LoVo (cell line): ENCODE measurements at places on chromosomes 6 and 20.

DNA sequence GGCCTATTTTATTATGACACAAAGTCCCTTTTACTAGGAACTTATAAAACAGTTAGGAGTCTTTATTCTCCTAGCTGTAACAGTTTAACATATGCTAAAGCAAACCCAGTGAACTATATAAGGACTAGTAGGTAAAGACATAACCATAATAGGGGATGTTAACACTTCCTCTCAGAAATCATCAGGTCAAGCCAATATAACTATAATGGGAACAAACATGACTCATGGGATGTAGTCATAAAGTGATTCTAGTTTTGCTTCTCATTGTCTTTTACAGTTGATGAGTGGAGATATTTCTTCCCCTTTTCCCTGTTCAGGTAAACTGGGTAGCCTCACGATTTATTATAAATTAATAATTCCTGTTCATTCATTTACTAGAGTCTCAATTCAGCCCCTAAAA is 9.7 kb downstream of the PTCHD4 start:
- no peak for DNase-seq

DNA sequence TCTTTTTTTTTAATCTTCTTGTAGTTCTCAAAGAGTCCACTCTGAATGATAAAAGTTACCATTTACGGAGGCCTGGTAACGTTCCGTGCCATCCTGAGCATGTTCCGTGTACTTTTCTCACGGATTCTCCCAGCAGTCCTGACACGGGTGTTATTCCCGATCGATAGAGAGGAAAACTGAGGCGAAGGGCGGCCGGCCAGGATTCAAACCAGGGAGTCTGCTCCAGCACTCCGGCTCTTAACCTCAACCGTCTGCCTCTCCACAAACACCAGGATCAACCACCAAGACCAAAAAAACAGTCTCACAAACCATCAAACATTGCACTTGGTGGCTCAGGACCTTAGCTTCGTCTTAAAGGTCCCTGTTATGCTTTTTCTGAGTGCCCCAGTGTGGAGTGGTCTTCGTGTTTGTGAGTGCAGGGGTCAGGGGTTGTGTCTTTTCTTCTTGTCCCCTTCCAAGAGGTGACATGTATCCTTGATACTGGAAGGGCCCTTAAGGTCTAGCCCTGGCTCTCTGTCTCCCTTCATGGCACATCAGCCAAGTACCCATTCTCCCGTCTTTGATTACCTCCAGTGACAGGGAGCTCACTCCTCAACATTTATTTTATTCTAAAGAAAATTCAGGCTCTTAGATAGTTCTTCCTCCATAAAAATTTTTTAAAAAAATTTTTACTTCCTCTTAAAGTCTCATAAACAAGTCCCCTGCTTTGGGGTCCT is 35.1 kb downstream of the SRC start:
- no peak for DNase-seq

DNA sequence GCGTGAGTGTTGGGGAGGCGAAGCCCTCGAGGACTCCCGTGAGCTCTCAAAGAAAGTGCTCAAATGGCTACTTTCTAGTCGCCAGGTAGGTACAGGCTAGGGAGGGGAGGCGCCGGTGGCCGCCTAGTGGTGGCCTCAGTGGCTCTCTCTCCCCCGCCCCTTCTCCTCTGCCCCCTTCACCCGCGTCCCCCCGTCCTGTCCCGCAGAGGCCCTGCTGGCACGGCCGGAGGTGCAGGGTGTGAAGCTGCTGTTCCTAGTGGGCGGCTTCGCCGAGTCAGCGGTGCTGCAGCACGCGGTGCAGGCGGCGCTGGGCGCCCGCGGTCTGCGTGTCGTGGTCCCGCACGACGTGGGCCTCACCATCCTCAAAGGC is 16.3 kb downstream of the ADISSP start:
- no peak for DNase-seq

DNA sequence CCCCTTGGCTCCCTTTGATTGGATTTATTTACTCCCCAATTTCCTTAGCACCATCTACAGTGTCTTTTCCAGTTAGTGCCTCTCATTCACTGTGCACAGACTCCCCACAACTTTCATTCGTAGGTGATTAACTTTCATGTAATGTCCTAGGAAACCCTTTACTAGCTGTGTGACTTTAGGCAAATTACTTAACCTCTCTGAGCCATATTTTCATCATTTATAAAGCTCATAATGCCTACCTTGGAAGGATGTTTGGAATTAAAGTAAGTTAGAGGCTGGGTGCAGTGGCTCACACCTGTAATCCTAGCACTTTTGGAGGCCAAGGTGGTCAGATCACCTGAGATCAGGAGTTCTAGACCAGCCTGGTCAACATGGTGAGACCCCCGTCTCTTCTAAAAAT is 20.1 kb downstream of the C6orf15 start:
- no peak for DNase-seq

DNA sequence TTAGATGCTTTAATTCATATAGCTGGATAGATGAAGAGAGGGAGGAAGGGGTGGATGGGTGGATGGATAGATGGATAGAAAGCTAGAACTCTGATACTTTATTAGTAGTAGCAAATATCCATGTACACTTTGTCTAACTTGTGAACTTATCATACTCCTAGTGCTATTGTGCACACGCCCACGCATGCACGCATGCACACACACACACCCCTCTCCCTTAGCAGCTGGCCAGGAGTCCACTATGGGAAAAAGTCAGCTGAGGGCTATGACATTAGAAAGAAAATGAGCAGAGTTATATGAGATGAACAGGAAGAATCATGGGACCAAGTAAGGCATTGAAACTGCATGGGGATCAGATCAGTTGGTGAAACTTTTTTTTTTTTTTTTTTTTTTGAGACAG is 28.6 kb downstream of the TAB2 start:
- no peak for DNase-seq

DNA sequence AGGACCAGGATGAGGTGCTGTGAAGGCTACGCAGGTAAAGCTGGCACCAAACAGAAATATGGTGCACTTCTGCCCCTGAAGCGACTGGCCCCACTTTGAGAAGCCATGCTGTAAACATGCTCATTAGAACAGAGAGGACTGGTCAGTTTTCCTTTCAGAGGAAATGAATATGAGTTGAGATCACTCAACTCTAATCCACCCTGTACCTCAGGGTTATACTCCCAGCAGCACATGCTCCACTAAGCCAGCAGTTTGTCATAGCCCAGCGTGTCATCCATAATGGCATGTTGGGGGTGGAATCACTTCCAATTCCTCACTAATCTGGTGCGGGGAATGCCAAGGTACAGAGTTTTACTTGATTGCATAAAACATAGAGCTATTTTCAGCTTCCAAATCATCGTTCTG is 98.1 kb downstream of the HIVEP2 start:
- peak; percentile 41 for DNase-seq

DNA sequence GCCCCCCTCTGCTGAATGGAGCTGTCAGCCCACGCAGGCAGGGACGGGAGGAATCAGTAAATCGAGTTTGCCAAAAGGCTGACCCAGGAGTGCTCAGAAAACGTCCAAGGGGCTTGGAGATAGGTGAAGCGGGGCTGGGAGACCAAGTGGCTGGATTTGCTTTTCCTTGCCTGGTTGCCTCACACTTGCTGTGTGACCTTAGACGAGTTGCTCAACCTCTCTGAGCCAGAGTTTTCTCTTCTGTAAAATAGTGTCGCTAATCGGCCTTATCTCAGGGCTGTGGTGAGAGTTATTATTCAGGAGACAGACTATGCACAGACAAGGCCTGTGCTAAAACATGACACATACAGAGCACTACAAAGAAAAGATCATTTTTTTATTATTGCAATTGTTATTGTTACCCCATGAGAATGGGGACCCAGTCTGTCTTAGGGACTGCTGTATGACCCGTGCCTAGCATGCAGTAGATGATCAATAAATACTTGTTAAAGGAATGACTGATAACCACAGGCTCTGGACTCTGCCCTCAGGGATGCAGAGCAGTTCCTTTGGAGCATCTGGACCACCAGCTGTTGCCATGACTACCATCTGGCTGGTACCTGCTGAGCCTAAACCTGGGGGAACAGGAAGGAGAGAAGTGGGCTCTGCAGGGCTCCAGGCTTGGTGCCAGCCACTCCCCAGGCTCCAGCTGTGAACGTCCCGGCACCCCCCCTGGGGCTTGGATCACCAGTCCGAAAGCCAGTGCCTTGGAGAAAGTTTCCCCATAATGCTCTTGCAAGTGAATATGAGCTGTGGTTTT is 901 bp downstream of the KCNK15 start:
- DNase-seq: no peak

GRCh38 chr6:4253604-4254231 is 118.3 kb upstream of the ECI2 start:
- DNase-seq: peak; percentile 32

- DNase-seq: no peak
Measured at GRCh38 chr6:134238960-134239795, 78.7 kb downstream of the SGK1 start.

- no peak for DNase-seq
Measured at GRCh38 chr6:27806981-27807440, 105.2 kb downstream of the OR2B2 start.

- no peak for DNase-seq
Measured at GRCh38 chr20:50099565-50099991, 13.4 kb downstream of the UBE2V1 start.

GRCh38 chr20:44748005-44748370 is 2.3 kb downstream of the KCNK15 start:
- no peak for DNase-seq
